ENCODE measurements at places on chromosomes 2 and 18. TPM values are rescaled to one million over a fixed set of nuclear protein-coding genes. Genes with fewer than 3 reads are reported as not detected.

GRCh38 chr2:133591164-133591563 lies 22.9 kb upstream of the NCKAP5 start:
- no peaks in the 10 kb centered on the region for H3K27me3 ChIP-seq
- no peak overlapping the region for H3K4me3 ChIP-seq
- DNase-seq = no peak
- no peaks in the 10 kb centered on the region for H3K36me3 ChIP-seq
- H3K27ac ChIP-seq = no peak overlapping the region
- no peaks in the 10 kb centered on the region for H3K4me1 ChIP-seq

- no peaks in the 10 kb centered on the region for H3K27me3 ChIP-seq
- no peaks in the 10 kb centered on the region for H3K4me1 ChIP-seq
- H3K4me3 ChIP-seq = no peak overlapping the region
Observed at GRCh38 chr2:150832686-150833085, 345.2 kb upstream of the RND3 start.

DNA sequence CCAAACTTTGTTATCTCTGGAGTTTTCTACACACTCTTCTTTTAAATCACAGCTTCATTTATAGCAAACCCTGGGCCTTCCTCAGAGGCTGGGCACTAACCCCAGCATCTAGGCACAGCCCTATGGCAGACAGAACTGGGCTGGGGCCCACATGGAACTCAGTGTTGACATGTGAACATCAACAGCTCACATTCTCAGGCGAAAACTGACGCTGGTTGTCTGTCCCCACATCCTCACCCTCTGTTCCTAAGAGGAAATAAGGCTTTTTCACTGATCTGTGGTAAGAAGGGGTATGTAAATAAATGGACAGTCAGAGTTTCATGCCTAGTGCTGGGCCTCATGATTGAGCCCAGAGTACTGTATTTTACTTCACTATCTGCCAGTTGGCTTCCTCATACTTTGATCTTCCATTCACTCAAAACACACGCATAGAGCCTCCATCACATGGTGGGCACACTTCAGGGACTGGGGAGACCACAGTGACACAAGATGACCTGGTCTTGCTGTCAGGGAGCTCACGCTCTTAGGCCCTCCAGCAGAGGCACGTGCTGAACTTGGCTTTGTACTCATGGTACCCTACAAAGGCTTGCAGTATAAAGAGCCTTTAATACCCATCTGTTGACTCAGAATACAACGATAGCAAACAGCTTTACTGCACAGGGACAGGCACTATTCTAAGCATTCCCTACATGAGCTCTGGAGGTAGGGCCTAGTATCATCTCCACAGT lies 43.0 kb downstream of the EFEMP1 start:
- H3K27ac ChIP-seq = no peak overlapping the region
- H3K27me3 ChIP-seq = peaks cover 2% of the 10 kb centered on the region
- no peaks in the 10 kb centered on the region for H3K36me3 ChIP-seq

DNA sequence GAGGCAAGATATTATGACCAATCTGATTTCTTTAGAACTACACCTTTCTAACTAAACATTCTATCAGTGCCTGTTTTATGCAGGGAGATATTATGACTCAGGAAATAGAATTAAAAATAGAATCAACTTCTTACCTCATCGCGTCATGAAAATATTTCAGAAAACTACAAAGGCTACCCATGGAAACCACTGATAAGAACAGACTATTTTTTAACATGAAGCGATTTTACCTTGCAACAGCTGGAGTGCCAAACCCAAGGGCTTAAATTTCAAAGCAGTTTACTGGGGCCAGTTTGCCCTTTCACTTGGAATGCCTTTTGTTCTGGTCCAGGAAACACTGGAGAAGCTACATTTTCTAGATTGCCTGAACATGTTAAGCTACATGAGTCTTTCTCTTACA lies 304.8 kb upstream of the CCDC68 start:
- H3K36me3 ChIP-seq = no peaks in the 10 kb centered on the region
- no peak overlapping the region for H3K27ac ChIP-seq
- H3K4me3 ChIP-seq = no peak overlapping the region

DNA sequence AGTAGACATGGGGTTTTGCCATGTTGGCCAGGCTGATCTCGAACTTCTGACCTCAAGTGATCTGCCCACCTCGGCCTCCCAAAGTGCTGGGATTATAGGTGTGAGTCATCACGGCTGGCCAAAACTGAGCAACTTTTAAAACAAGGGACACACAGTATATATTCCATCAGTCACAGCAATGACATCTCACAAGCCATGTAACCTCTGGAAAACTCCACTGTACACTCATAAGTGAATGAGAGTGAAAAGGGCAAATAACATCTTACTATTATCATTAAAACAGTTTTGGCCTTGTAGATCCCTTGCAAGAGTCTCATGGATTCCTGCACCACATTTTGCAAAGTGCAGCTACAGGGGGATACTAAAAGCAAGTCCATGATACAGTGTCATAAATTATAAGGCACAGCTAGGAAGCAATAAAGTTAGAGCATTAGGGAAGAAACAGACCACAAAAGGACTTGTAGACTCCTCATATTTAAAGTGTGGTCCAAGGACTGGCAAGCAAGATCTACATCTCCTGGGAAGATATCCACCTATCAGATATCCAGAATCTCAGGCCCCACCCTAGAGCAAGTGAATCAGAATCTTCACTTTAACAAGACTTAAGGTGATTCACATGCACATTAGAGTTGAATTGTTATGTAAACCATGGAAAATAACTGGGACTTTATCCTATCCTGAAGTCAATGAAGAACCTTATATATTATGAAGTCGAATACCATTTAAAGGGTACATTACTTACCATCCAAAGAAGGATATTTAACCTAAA lies 5.7 kb downstream of the SMC6 start:
- no peaks in the 10 kb centered on the region for H3K27me3 ChIP-seq
- H3K36me3 ChIP-seq = peaks cover 24% of the 10 kb centered on the region
- no peak overlapping the region for H3K4me3 ChIP-seq

GRCh38 chr2:121055088-121055487 lies 229.9 kb downstream of the TFCP2L1 start:
- no peak overlapping the region for H3K27ac ChIP-seq
- H3K36me3 ChIP-seq = no peaks in the 10 kb centered on the region
- no peaks in the 10 kb centered on the region for H3K27me3 ChIP-seq
- DNase-seq = no peak
- no peaks in the 10 kb centered on the region for H3K4me1 ChIP-seq
- no peak overlapping the region for H3K4me3 ChIP-seq

GRCh38 chr18:68738564-68738963 lies 23.7 kb upstream of the TMX3 start:
- no peak overlapping the region for H3K4me3 ChIP-seq
- peaks cover 1% of the 10 kb centered on the region for H3K27me3 ChIP-seq
- no peaks in the 10 kb centered on the region for H3K4me1 ChIP-seq
- no peak for DNase-seq
- H3K36me3 ChIP-seq = no peaks in the 10 kb centered on the region

DNA sequence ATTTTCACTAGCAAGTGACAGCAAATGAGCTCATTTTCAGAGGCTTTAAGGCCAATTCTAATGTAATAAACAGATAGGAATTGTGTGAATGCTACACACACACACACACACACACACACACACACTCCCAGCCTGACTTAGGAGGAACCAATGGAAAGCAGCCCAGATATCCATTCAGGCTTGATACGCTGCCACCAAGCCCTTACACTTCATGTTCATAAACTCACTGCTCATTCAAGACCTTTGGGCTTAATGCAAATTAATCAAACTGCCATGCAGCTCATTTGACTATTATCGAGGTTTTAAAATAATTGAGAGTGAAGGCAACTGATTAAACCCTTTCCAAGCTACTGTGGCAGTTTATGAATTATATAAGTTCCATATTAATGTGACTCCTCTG lies 298.9 kb upstream of the NCKAP5 start:
- no peaks in the 10 kb centered on the region for H3K36me3 ChIP-seq
- H3K27ac ChIP-seq = no peak overlapping the region
- H3K27me3 ChIP-seq = peaks cover 8% of the 10 kb centered on the region
- no peak for DNase-seq

- H3K27ac ChIP-seq = peak overlapping the region; percentile 100
- peak; percentile 41 for DNase-seq
- H3K27me3 ChIP-seq = no peaks in the 10 kb centered on the region
- H3K4me3 ChIP-seq = peak overlapping the region; percentile 83
Observed at GRCh38 chr2:85851253-85852151, 37.3 kb downstream of the ST3GAL5 start.

DNA sequence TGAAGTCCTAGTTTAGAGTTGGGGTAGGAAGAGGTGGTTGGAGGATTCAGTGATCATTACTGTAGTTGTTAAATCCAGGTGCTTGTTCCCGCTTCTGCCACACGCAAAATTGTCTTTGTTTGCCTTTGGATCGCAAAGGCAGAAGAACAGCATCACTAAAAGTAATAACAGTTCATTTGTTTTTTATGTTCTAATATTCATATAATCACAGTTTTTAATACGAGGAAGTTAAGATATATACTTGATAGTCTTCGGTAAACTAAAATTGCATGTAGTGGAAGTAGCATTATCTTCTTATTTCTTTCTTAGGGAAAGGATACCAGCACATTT lies 365 bp downstream of the NDUFB3 start:
- DNase-seq = no peak
- H3K36me3 ChIP-seq = peaks cover 12% of the 10 kb centered on the region
- no peaks in the 10 kb centered on the region for H3K27me3 ChIP-seq
- H3K4me1 ChIP-seq = peaks cover 41% of the 10 kb centered on the region
- peak overlapping the region; percentile 89 for H3K4me3 ChIP-seq

DNA sequence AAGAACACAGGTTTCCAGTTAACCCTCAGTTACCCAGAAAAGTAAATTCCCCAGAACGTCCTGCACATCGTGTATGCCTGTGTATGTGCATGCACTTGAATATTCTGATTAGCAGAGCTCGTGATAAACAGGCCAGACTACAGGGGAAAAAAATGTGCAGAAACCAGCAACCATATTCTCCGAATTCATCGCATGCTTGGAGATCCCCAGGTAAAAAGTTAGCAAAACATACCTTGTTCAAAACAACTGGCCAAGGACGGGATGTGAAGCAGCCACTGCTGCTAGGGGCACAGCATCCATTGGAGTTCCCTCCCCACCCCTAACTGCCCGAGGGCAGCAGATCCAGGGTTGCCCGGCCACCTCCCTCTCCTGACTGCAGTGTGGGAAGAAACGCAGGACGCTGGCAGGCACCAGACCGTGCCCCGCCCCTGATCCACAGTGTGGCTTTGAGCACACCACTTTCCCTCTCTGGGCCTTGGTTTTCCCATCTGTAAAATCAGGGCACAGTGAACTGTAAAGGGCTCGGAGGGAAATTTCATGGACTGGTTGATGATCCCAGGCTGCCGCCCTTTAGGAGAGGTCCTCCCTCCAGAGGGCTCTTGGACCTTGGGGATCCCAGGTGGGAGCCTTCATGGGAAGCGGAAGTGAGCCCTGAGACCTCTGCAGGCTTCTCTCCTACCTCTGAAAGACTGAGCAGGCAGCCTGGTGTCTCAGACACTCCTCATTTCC lies 11.9 kb upstream of the ARID5A start:
- no peaks in the 10 kb centered on the region for H3K36me3 ChIP-seq
- no peak for DNase-seq
- peaks cover 70% of the 10 kb centered on the region for H3K4me1 ChIP-seq
- H3K27ac ChIP-seq = peak overlapping the region; percentile 52
- no peaks in the 10 kb centered on the region for H3K27me3 ChIP-seq

GRCh38 chr18:5527603-5528002 lies 16.2 kb downstream of the EPB41L3 start:
- no peak overlapping the region for H3K27ac ChIP-seq
- no peak overlapping the region for H3K4me3 ChIP-seq
- no peaks in the 10 kb centered on the region for H3K27me3 ChIP-seq
- no peak for DNase-seq
- no peaks in the 10 kb centered on the region for H3K4me1 ChIP-seq
- no peaks in the 10 kb centered on the region for H3K36me3 ChIP-seq

The UGT1A4 gene
- not detected for total RNA-seq

The TLX2 gene
- total RNA-seq = 0.44 TPM

The ANXA4 gene
- total RNA-seq = 53.5 TPM

The ZDBF2 gene
- 4.3 TPM for total RNA-seq

The SP140 gene
- 58.3 TPM for total RNA-seq

The PTH2R gene
- 0.13 TPM for total RNA-seq
